GM23248 (cell line): ENCODE measurements at places on chromosomes 5 and 9.

DNA sequence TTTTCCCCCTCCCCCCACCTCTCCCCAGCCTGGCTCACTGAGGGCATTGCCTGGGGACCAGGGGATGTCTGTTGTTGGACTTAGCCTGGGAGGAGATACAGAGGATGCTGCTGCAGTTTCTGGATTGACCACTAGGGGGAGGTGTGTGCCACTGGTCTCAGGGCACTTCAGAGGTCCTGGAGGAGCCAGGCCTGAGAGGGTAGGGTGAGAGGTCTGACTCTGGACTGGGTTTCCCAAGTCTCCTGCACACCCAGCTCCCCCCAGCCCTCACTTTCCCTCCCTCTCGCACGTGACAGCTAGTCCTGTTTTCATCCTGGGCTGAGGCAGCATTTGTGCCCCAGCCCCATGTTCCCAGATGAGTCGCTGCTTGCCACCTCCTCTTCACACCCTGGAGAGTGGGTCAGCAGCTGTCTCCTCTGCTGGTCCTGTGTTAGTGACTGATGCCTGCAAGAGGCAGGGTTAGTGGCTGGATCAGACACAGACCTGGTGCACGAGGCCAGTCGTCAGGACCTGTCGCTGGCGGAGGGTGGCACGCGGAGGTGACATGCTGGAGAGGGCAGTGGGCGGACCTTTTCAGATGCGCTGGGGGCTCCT, 4.4 kb downstream of the IL3 start:
- DNase-seq, result peak; percentile 72

DNA sequence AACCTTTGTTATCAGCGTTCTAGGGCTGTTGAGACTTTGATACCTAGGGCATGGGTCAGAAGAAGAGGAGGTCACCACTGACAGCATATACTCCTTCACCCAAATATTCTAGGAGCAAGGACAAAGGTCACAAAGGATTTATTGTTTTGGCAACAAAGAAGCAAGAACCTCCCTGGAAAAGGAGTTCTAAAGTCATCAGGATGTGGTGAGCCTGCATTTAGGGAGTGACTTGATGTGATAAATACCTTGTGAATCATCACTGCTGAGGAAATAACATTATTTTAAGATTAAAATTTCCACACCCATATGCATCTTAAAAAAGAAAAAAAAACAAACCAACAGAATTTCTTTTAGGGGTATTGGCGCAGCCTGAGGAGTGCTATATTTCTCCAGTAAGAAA, 13.9 kb downstream of the IFNA1 start:
- peak; percentile 78 for DNase-seq

- no peak for DNase-seq
Observed at GRCh38 chr9:108363311-108363710, 492.5 kb downstream of the ACTL7B start.

- peak; percentile 54 for DNase-seq
Observed at GRCh38 chr9:125630436-125630835, 76.6 kb downstream of the MAPKAP1 start.

DNA sequence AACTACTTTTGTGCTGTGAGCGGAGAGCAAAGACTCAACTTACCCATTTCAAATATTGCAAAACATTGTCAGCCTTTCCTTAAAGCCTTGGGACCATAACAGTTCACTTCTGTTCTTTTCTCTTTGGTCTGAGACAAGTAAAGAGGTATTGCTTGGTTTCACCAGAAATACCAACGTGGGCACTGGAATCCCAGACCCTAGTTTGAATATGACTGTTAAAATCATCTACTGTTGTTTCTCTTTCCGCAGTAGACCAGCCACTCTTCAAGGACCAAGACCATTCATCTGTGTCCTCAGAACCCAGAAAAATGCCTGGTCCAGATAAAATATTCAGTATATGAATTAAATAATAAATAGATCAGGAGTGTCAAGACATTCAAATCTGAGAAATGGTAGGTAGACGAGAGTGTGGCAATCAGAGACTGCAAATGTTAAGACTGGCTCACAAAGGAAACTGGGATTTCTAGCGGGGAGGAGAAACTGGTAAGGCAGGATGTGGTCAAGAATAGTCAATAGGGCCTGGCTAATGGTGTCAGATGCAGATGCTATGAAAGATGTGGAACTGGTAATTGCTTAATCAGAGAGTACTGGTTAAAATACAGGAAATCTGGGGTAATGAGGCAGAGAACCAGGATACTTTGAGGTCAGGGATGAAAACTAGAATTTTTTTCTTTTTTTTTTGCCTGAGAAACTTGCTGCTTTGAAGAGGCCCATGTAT, 82.1 kb upstream of the IL33 start:
- DNase-seq, result peak; percentile 17

DNA sequence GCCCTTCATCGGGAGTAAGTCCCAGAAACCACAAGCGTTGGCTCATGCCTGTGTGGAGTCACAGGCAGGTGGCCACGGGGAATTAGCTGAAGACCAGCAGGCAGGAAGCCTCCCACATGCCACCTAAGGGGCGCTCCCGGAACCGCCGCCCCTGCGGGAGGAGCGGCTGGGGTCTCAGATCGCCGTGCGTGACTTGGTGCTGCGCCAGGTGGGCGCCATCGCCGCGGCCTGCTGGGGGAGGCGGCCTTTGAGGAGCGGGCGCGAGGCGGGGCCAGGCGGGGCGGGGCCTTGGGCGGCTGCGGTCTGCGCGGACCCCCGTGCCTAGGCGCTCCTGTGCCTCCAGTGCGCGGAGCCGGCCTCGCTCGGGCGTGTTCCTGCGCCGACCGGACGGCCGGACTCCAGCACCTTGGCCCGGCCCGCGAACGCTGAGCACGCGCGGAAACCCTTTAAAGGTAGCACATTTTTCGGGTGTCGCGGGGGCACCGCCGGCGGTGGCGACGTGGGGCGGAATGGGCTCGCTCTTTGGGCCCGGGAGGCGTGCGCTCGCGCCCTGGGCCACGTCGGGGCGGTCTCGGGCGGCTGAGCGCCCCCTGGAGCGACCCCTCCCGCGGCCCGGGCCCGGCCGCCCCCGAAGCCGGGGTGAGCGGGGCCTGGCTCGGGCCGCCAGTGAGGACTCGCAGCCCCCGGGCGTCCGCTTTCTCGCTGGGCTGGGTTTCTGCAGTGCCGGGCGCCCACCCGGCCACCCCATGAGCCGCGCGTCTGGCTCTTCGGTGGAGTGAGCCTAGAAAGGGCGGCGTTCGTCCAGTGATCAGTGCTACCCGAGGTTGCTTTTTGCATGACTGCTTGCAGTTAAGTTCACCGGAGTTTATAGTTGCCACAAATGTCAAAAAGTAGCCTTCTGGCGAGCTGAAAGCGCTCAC, 24.5 kb downstream of the LECT2 start:
- peak; percentile 40 for DNase-seq

DNA sequence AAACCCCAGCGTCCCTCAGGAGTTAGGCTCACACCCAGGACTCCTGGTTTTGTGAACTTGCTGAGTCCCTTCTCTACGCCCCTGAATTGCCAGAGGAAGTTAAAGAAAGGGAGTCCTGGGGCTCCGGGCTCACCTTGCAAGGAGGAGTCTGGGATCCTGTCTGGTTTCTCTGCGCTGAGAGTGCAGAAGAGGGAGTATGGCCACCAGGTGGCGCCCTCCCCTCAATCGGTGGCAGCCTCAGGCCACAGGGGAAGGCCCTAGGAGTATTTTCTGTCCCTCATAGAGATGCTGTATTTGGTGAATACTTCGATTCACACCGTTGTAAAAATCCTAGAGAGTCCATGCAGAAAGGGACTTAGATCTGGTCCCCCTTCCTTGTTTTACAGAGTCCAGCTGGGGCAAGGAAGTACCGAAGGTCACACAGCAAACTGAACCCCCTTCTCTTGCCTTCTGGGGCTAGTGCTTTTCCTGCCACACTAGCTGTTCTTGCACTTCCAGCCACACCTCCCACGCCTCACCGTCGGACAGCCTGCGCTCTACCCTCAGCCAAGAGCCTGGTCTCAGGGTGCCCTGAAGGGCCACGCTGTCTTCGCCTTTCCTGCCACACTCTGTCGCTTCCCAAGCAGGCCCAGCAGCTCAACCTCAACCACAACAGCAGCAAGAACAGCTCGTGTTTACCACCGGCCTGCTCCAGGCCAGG, 10.2 kb downstream of the HAND1 start:
- DNase-seq, result peak; percentile 80

DNA sequence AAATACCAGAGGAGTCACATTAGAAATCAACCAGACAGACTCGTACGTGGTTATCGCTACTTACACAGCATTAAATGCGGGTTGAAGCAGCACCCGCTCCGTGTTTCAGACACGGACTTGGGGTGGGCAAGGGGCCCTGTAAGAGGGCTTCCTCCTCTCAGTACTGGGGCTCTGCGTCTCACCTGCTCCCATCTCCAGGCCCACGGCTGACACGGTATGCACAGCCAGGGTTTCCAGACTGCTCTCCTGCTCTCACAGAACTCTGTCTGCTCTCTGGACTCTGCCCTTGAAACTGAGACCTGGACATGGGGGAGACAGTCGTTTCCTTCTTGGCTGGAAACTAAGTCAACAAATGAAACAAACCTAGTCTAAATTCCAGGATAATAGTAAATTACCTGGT, 24.7 kb upstream of the RASGEF1C start:
- no peak for DNase-seq

- no peak for DNase-seq
Observed at GRCh38 chr5:179436321-179437122, 91.3 kb upstream of the ADAMTS2 start.

DNA sequence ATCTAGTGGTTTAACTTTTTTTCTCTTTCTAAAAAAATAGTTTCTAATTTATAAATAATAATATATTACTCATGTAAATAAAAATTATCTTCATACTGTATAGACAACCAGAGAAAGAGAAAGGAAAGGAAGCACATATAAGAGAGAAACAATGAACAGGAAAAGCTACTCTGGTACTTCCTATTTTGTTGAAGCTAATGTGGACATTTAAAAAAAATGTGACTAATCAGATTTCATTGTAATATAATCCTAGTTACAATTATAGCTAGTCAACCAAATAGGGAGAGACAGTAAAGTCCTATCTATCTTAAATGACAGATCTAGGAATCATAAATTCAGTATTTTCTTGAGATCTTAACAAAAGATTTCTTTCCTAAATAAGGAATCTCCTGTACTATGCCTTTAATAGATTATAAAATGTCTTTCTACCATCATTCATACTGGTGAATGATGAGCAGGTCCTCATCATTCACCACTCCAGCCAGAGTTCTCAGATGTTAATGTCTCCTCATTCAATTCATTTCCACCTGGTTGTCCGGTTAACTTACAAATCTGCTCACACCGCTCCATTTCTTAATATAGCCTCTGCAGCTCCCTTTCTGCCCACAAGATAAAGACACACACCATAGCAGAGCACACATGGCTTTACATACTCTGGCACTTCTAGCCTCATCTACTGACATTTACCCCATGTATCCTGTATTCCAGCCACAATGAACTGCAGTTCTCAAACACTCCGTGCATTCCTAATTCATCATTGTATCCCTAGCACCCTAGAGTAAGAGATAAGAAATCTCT, 30.9 kb downstream of the ZFR start:
- no peak for DNase-seq

GRCh38 chr5:152942633-152943336, 537.7 kb upstream of the NMUR2 start:
- DNase-seq, result no peak

DNA sequence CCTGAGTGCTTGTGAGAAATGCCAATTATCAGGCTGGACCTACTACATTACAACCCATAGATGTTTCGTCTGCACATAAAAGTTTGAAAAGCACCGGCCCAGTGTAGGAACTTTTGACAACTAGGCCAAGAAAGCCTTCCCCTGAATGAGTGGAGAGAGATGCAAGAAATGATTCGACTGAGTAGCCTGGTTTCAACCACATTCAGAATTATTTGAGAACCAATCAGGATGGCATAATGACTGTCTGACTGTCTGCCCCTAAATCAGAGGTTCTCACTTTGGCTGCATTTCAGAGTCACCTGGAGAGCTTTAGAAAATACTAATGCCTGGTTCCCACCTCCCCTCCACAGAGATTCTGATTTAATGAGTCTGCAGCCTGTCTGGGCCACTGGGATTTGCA, 61.1 kb downstream of the FRMD3 start:
- no peak for DNase-seq

- DNase-seq, result no peak
Observed at GRCh38 chr5:15004506-15004905, 132.9 kb upstream of the ANKH start.

GRCh38 chr9:76302947-76303550, 91.2 kb downstream of the RFK start:
- DNase-seq, result peak; percentile 84

DNA sequence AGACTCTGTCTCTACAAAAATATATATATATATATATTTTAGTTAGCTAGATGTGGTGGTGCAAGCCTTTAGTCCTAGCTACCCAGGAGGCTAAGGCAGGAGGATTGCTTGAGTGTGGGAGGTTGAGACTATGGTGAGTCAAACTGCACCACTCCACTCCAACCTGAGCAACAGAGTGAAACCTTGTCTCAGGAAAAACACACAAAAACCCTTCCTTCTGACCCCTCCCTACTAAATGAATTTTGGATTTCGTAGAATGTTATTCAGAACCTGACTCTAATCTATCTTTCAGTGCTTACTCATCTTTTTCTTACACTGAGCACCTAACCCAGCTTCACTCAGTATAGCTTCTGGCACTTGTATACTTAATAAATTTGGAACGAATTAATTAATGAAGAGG, 35.2 kb upstream of the IL7R start:
- no peak for DNase-seq

- DNase-seq, result no peak
Observed at GRCh38 chr5:43209060-43209459, 17.0 kb downstream of the NIM1K start.

GRCh38 chr9:15509931-15510788, 610 bp downstream of the PSIP1 start:
- peak; percentile 63 for DNase-seq

GRCh38 chr5:21236971-21237427, 1249.0 kb upstream of the CDH18 start:
- no peak for DNase-seq

GRCh38 chr5:78592735-78593386, 55.7 kb downstream of the LHFPL2 start:
- no peak for DNase-seq

GRCh38 chr9:134773842-134774241, 106.8 kb upstream of the FCN2 start:
- no peak for DNase-seq

DNA sequence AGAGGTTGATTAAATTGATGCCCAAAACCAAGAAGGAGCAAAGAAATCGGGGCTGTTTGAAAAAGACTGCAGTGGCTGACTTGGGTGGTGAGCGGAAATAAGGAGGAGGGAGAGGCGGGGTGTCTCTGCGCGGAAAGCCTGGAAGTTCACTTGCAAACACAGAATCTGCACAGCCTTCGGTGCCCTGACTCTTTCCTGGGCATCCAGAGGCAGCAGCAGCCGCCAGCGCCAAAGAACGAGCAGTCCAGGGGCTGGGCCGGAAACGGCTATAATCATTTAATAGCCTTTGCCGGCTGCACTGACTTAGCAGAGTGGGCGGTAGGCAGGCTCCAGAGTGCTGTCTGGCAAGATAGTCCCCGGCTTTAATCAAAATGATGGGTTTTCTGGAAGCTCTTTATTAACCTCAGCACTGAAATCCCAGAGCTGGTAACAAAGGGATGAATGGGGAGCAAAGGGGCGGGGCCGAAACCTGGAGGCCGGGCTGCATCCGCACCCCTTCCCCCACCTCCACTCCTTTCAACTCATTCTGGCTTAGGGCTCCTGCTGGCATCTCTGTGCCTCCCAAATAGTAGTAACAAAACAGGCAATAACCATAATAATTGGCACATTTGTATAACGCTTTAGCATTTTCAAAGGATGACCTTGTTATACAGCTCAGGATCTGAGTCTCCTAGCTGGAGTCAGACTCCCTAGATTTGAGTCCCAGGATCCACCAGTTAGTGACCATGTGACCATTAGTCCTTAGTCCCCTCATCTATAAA, 35.7 kb downstream of the PCDHAC2 start:
- peak; percentile 18 for DNase-seq

GRCh38 chr5:159045165-159045811, 54.4 kb downstream of the EBF1 start:
- DNase-seq, result no peak
